ENCODE measurements at places on chromosomes 5 and 9.

DNA sequence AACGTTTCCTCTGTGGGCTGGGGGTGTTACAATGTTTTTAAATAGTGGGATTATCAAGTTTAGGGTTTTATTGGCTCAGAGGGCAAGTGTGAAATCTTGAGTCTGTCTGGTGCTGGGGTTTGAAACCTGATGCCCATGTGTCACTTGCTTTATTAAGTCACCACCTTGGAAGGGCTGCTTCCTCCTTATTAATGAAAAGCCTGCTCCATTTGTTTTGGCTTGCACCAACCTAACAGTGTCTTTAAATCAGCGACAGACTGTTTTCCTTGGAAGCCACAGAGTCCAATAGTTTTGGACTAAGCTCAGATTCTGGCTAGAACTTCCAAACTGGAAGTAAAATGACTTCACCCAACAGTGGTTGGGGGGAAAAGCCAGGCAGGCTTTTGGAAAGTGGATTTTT lies 10.7 kb upstream of the PALM2AKAP2 start:
- DNase-seq, result no peak

DNA sequence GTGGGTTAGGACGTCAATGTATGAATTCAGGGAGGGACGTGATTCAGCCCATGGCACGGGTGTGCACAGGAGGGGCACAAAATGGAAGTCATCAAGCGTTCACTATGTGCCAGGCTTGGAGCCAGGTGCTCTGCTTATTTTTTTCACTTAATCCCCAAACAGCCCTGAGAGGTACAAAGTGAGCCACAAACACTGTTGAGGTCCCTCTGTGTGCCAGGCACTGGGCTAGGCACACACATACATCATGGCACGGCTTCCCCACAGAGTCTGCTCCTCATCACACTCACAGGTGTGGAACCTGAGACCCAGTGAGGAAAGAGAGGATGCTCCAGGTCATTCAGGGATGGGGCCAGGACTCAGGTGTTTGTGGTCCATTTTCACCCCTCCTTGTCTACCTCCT lies 68.1 kb downstream of the GALNT12 start:
- no peak for DNase-seq

GRCh38 chr9:35267710-35268109 lies 105.9 kb downstream of the UNC13B start:
- no peak for DNase-seq

GRCh38 chr9:87711857-87712800 lies 13.8 kb upstream of the CTSL start:
- no peak for DNase-seq

- no peak for DNase-seq
These were observed 116.2 kb upstream of the PANK3 start for GRCh38 chr5:168695301-168695835.

DNA sequence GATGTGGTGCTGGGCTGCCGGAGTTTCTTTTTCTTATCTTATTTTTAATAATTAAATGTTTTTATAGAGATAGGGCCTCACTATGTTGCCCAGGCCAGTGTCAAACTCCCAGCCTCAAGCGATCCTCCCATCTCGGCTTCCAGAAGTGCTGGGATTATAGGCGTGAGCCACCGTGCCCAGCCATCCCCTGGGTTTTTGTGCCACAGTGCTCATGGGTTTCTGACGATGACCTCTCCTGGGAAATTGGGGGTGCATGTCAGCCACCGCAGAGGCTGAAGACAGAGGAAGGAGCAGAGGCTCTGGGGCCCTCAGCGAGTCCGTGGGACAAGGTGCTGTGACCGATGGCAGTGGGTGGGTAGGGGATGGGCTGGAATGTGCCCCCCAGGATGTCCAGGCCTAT lies 14.4 kb downstream of the GPSM1 start:
- no peak for DNase-seq

DNA sequence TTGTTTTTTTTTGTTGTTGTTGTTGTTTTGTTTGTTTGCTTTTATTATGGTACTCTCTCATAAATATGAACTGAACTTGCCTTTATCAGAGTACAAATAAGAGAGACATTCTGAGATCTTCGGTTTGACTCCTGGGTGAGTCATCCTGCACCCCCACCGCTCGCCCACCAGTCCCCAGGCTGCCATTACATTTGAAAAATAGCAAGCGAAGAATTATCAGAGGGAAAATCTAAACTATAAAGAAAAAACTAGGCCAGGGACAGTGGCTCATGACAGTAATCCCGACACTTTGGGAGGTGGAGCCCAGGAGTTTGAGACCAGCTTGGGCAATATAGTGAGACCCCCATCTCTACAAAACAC lies 122.1 kb upstream of the MAP3K1 start:
- peak; percentile 52 for DNase-seq

DNA sequence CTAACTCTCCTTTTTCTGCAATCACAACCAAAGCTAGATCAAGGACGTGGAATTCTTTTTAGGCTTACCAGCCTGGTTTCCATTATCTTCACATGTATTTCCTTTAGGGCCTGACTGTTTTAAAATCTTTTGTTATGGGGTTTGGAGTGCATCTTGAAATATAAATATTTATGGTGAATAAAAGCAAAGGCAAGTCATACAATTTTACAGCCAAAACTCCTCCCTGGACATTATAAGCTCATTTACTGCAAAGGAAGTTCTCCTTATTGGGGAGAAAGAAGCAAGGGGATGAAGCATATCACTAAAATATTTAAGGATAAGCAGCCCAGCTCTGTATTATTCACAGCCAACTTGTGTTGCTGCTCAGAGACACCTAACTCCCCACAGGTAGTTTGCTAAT lies 132.2 kb upstream of the TARS1 start:
- no peak for DNase-seq

- DNase-seq, result no peak
These were observed 10.9 kb downstream of the SH3GL2 start for GRCh38 chr9:17589771-17590170.

DNA sequence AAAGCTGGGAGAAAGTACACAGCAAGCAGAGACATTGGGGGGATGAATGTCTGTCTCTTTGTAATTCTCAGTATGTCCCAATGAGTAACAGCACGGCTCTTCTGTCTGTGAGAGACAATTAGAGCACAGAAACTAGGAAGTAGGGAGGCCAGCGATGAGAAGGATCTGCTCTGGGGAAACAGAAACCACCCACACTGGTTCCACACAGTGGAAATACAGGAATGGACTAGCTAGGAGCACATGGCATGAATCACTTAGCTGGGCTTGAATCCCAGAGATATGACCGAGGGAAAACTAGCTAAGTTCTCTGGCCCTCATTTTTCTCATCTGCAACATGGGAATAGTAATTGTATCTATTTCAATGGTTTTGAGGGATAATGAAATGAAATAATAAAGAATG lies 895.9 kb downstream of the TLE4 start:
- DNase-seq, result no peak

DNA sequence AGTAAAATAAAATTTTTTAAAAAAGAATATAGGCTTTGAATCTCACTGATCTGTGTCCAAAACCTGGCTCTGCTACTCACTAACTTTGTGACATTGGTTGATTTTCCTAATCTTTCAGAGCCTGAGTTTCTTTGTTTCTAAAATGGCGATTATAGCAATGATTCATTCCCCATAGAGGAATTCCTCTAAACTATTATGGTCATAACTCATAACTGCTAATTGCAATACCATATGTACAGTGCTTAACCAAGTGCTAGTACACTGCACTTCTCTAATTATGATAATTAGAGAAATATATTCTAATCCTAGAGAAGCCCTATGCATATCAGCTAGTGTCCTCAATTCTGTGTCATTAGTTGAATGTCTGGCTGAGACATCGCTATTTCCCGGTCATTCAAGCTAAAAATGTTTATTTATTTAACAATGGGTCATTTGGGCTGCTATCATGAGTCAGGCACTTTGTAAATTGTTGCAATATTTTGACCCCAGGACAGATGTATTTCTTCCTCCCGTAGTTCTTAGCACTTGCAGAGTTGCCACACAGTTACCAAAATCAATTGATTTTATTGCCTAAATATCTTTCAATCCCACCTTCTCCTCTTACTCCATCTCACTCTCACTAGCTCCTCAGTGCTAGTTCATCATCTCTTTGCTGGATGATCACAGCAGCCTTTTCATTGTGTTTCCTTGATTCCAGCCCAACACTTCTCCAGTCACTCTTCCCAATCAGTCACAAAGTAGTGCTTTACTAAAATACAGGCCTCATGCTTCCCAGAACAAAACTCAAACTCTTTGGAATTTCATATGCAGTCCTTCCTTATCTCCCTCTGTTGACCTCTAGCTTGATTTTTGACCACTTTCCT lies 200.9 kb upstream of the PAPPA start:
- no peak for DNase-seq

DNA sequence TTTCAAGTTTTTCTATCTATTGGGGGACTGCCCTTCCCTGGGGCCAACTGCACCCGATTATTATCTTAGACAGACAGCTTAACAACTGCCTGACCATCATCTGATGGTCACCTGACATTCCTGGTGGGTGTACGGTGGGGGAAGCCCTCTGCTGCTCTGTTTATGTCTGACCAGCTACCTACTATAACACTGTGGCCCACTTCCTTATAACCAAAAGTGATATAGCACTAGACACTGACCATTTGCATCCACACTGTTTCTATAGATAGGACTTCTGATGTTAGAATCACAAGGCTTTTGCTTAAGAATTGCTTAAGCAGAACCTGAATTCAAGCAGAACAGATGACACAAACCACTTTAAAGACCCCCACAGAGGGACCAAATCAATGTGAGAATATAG lies 110.5 kb upstream of the RAI14 start:
- DNase-seq, result no peak

DNA sequence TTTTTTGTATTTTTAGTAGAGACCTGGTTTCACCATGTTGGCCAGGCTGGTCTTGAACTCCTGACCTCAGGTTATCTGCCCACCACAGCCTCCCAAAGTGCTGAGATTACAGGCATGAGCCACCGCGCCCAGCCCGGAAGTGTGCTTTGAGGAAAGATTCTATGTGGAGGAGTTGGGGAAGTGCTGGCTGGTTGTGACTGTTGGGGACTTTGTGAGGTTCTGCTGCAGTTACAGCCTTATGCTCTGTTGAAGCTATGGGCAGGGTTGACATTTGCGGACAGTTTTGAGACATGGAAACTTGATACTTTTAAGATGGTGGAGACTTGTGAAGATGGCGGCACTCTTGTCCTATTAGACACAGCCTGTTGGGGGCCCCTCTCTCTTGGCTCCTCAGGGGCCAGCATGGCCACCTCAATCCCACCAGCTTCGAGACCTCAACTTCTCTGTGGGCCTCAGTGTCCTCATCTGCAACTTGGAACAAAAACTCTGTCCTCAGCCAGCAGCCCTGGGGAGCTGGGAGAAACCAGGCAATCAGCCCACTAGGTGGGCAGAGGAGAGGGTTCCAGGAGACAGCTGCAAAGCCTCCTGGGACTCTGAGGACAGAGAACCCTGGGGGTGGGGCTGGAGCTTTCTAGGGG lies 24.9 kb downstream of the C9orf50 start:
- no peak for DNase-seq

- no peak for DNase-seq
These were observed 1078.3 kb upstream of the DMAC1 start for GRCh38 chr9:8877753-8878494.

GRCh38 chr5:79890119-79890929 lies 100.7 kb downstream of the MTX3 start:
- no peak for DNase-seq

GRCh38 chr5:73591698-73592501 lies 26.4 kb downstream of the UTP15 start:
- DNase-seq, result no peak

DNA sequence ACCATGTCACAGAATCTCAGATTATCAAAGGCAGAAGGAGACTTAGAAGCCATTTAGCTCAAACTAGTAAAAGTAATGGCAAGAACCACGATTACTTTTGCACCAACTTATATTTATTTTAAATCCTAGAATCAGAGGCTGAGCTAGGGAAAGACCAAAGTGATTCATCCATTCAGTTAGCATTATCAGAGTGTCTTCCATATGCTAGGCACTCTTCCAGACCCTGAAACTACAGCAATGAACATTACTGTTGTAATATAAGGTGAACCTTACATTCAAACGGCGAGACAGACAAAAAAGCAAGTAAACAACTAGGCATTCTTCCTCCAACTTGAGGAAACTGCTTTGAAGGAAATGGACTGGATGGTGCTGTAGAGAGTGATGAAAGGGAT lies 7.9 kb downstream of the PDE6A start:
- DNase-seq, result no peak

DNA sequence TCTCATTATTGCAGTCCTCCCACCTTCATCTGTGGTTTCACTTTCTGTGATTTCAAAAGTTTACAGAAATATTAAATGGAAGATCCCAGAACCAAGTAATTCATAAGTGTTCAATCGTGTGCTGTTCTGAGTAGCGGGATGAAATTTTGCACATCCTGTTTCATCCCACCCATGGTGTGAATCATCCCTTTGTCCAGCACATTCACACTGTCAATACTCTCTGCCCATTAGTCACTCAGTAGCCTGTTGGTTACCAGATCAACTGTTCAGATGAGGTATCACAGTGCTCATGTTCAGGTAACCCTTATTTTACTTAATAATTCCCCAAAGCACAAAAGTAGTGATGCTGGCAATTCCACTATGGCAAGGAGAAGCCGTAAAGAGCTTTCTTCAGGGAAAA lies 26.8 kb downstream of the FAM81B start:
- DNase-seq, result no peak

- DNase-seq, result no peak
These were observed 38.0 kb upstream of the CCDC152 start for GRCh38 chr5:42718591-42718990.

DNA sequence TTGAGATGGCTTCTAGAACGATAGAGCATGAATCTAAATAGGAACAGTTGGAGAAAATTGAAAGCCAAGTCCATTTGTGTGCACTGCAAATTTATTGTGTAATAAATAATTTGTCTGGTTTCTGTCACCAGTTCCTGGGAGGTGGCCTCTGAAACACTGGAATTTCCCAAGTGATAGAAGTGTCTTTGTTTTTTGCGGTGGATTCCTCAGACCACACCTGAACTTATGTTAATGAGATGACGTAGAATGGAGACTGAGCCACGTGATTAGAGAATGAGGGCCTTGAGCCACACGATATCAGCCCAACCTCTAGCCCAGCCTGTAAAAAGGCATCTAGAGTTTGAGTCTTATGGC lies 105.1 kb downstream of the MSX2 start:
- no peak for DNase-seq

DNA sequence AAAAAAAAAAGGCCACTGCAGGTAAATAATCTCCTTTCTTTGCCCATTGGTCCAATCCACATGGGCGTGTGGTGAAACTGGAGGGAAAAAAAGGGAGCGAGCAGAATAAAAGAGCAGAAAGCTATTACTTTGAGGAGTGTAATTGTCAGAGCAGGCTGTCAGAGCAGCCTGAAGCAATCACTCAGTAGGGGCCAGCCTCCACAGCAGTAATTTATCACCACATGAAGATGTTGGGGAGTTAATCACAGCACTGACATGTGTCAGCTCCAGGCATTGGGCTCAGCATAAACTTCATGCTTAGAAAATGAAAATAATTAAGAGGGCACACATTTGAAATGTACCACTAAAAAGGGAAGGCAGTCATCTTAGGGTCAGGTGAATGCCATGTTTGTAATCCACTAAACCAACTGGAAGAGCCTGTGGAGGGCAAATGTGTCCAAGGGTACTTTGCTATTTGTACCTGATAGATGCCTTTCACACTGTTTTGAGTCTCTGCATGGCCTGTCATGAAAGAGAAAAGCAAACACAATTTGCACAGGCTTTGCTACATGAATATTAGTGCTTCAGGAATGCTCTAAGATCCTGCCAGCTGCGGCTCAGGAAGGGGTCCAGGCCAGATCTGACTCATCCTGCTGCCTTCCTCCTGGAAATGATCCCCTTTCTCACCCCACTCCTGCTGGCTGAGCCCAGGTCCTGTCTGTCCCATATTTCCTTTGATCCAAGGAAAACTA lies 2.9 kb upstream of the PTGER4 start:
- no peak for DNase-seq

Measured in stimulated activated CD4-positive, alpha-beta T cell treated with anti-CD3 and anti-CD28 coated beads, Interleukin-12 subunit alpha, Interleukin-12 subunit beta, amount 100 ng/mL, for 4 hours (primary cell).